Stimulated activated CD4-positive, alpha-beta T cell treated with anti-CD3 and anti-CD28 coated beads, Interleukin-1b, Interleukin-23, amount 100 ng/mL, for 24 hours (primary cell): ENCODE measurements at places on chromosomes 11 and 22.

GRCh38 chr22:40449676-40450035, 79.3 kb downstream of the SGSM3 start:
- DNase-seq: no peak

DNA sequence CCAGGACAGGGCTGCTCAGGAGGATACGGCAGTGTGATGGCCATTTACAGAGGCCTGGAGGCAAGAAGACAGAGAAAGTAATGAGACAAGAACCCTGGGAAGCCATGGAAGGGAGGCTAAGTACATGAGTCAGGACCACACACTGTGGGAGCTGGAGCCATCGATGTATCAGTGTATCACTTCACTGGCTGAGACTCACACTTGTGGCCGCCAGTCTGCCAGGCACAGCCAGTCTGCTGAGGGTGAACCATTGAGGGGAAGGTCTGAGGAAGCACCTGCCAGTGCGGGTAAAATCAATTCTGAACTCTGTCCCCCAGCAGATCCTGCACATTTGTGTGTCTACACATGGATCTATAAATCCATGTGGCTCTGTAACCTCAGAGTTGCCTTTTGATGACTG, 195.6 kb downstream of the GRIK4 start:
- DNase-seq: no peak

- DNase-seq: no peak
These were observed 7.1 kb upstream of the FLI1 start for GRCh38 chr11:128686745-128687177.

DNA sequence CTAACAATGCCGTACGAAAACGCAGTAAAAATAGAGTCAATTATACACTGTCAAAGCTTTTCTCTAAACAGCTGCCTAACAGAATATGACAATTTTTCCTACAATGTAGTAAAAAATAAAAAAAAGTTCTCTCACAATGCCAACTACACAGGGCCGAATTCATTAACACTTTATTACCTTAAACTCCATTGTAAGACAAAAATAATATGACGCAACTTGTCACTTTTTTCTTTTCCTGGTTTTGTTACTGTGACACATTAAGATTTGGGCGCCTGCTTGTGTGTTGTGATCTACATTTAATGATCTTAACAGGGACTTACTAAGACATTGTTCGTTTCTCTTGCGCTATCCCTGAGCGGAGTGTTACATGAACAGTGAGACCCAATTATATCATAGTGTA, 204.1 kb downstream of the INSC start:
- no peak for DNase-seq

DNA sequence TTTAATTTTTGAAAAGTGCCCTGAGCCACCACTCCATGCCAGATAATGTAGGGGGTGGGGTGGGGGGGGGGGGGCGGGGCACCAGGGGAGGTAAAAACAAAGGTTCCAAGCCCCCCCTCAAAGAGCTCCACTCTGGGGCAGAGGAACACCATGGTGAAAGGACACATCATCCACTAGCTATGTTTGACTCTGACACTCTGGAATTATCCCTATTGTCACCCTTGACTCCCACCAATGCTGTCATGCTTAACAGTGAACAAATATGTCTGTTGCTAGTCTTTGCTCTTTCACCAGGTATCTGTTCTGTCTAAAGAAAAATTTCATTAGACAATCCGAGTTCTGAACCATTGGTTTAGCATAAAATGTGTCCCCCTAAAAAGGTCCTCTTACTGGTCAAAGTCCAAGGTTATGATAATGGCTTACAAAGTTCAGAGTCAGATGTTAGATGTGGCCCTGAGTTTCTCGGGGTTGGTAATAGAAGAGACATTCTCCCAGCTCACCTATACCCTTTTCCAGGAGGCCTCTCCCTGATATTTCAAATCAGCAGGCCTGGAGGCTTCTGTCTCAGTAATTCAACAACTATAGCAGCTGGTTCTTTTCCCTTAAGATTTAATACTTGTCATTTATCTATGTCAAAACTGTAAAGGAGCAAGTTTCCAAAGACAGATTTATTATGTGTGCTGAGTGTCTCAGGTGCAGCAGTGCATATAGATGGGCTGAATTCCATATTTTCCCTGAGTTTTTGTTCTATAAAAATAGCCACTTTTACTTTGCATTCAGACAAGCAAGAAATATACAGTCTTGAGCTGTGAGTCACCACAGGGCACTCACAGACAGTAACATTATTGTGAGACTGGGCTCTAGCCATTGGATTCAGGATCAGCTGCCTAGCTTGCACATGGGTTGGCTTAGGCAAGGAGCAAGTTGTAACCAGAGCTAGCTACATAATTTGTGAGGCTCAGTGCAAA, 174.1 kb downstream of the CSNK2A3 start:
- no peak for DNase-seq

GRCh38 chr22:30253205-30253852, 6.8 kb upstream of the LIF start:
- no peak for DNase-seq

DNA sequence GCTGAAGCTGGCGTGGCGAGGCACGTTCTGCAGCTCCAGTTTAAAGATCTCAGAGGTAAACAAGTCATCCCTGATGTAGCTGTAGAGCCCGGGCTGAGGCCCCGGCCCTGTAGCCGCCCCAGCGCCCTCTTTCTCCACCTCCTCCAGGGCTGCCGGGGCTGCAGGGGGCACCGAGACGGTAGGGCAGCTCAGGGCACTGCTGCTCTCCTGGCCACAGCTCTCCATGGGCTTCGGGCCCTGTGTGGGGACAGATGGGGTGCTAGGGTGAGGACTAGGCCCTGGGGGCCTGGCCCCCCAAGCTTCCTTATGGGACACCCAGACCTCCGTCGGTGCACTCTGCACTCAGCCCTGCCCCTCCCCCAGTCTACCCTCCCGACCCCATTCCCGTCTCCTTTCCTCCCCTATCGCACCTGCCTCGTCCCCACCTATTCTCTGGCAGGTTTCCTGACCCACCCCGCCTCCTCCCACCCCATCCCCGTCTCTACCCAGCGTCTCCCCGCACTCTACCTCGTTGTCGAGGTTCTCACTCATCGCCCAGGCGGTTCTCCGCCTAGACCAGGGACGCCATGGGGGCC, 559 bp downstream of the RANBP1 start:
- no peak for DNase-seq

DNA sequence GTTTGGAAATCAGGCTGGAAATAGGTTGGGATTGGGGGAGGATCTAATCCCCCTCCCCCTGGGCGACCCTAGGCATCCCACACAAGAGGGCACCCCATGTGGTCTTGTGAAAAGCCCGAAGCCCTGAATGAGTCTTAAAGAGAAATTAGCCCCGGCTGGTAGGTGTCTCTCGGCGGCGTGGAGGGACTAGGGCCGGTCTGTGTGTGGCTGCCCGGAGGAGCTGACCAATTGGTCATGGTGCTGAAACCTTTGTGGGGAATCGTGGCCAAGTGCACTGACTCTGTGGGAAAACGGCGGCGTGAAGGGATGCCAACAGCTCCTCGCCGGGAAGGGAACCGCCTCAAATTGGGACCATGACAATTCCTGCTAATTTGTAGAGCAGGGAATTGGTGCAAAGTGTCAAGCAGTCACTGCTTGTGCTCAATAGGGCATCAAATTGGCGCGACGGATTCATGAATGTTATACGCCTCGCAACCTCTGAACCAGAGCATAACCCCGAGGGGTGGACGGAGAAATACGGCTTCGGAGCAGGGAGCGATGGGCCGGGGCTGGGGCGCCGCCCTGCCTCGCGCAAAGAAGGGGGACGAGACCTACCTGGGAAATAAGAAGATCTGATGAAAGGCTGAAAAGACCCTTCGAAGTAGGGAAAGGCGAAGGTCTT, 1.5 kb downstream of the DBX1 start:
- DNase-seq: no peak

DNA sequence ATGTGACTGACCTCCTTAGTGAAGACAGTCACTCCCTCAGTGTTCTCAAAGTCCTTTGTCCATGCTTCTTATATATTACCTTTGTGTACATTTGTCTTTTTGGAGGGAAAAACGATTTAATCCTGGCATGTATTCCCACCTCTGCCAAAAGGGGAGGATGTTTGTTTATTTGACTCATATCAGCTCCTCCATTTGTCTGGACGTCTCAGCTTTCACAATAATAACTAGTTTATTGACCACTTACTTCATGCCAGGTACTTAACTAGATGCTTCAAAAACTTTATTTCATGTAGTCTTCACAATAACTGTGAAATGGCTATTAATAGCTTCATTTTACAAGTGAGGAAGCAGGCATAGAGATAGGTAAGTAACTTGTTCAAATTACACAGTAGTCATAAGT, 5.3 kb downstream of the TBCEL start:
- DNase-seq: no peak

DNA sequence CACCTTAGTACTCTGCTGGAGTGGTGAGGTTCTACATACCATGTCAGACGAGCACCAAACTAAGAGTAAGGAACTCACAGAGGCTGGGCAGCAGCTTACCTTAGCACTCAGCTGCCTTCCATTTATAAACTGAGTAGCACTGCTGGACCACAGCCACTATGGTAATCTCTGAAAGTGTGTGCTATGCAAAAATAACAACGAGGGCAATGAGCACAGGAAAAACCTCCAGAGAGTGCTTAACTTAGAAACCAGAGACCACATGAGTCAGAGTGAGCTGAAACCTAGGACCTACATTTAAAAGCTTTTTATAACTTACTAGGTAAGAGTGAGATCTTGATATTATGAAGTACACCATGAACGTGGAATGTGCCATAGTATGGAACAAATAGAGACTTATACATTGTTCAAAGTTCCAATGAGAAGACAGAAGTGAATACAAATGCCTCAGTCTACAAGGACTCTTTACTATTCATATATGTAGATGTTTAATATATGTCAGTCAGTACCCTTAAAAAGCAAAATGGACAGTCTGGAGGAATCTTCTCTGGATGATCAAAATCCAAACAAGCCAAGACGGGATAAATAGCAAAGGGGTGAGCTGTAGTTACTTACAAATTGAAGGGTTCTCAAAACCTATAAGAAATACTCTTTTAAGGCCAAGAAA, 17.2 kb upstream of the CD59 start:
- no peak for DNase-seq

DNA sequence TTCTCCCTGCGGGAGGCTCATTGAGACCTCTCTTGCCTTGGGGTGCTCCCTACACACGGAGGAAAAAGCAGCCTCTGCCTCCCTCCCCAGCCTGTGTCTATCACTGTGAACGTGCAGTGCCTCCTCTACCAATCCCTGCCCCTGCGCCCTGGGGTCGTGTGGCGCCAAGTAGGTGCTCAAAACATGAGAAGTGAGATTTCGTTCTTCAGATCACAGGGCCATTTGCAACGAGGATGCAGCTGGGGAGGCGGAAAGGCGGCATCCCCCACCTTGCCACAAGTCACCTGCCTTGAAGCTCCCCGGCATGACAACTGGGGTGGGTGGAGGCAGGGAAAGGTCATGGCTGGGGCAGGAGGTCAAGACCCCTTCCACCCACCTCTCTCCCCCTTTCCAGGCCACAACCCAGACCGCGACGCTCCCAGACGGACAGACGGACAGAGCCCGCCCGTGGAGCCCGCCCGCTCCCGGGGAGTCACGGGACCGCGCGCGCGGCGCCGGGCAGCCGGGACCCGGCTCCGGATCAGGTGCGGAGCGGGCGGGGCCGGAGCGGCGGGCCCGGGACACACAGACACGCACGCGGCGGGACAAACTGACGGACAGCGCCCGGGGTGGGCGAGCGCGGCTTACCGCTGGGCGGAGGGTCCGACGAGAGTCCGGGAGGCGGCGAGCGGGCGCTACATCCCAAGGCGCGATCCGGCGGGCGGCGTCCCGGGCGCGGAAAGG, 485 bp downstream of the KCNJ4 start:
- no peak for DNase-seq

DNA sequence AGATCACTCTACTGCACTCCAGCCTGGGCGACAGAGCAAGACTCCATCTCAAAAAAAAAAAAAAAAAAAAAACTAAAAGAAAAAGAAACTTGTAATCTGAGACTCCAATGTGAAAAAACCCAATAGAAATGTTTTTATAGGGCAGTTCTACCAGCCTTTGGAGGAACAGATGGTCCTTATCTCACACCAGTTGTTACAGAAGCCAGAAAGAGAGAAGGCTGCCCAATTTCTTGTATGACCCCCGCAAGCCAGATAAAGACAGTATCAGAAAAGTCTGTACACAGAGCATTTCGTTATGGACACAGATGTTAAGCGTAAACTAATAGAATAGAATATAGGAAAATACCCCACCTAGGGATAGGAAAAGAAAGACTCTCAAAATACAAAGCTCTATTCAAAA, 11.3 kb upstream of the TSGA10IP start:
- no peak for DNase-seq

DNA sequence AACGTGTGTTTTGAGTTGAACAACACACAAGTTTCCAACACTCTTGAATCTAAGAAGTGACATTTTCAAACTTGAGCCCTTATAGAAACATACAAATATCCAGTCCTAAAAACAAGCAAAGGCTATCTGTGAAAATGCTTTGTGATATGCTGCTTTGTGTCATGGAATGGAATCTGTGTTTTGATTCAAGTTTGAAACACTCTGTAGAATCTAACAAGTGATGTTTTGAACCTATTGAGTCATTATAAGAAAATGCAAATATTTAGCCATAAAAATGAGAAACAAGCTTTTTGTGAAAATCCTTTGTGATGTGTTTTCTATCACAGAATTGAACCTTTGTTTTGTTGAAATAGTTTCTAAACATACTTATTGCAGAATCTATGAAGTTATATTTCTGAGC, 105.7 kb upstream of the VPREB1 start:
- DNase-seq: no peak

GRCh38 chr11:43736502-43737200, 56.1 kb downstream of the HSD17B12 start:
- DNase-seq: no peak

GRCh38 chr11:48036466-48036865, 56.1 kb downstream of the PTPRJ start:
- no peak for DNase-seq

- DNase-seq: no peak
These were observed 43.2 kb upstream of the ME3 start for GRCh38 chr11:86715611-86716010.

GRCh38 chr11:35138606-35138942, 397 bp upstream of the CD44 start:
- no peak for DNase-seq

DNA sequence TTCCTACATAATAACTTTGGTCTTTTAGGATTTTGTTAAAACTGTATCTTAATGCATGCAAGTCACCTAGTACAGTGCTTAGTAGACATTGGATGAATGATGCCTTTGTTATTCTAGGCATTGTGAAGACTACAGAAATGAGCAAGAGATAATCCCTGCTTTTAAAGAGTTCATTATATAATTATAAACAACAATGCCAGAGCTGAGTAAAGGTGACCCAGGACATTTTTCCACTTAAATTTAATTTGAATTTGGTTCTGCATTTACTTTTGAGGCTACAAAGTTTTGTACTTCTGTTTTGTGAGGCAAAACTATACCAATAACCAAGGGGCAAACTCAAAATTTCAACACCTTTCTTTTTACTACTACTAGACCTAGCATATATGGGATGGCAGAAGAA, 182.0 kb upstream of the SESN3 start:
- no peak for DNase-seq

DNA sequence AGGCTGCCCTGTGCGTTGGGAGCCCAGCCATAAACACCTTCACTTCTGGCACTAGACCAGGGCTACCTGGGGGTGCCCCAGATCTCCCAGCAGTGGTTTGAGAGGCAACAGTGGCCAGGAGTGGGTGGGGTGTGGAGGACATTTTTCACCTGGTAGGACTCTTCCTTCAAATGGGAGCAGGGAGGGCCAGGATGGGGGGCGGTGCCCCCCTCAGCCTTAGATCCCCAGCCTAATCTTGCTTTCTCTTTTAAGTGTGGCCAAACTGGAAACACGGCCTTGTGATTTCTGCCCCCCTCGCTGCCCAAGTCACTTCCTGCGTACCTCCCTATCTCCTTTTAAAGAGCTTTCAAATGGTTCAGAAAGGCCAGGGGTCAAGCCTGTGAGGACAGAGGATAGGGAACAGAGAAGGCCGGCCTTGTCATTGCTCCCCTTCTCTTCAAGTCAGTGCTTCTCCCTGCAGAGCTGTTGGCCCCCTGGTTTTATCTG, 800 bp downstream of the KCNJ5 start:
- no peak for DNase-seq
